Right atrium auricular region (tissue), 2 donors: ENCODE measurements at places on chromosomes 16 and 17. TPM values are rescaled to one million over a fixed set of nuclear protein-coding genes. Genes with fewer than 3 reads are reported as not detected.

GRCh38 chr16:75280331-75280804, 28.9 kb upstream of the BCAR1 start:
- DNase-seq, result no peak

- peak; percentile 72 for DNase-seq
Observed at GRCh38 chr17:7177191-7177953, 1.8 kb downstream of the ASGR1 start.

- DNase-seq, result peak; percentile 73
Observed at GRCh38 chr16:70592106-70592571, 54.2 kb upstream of the IL34 start.

DNA sequence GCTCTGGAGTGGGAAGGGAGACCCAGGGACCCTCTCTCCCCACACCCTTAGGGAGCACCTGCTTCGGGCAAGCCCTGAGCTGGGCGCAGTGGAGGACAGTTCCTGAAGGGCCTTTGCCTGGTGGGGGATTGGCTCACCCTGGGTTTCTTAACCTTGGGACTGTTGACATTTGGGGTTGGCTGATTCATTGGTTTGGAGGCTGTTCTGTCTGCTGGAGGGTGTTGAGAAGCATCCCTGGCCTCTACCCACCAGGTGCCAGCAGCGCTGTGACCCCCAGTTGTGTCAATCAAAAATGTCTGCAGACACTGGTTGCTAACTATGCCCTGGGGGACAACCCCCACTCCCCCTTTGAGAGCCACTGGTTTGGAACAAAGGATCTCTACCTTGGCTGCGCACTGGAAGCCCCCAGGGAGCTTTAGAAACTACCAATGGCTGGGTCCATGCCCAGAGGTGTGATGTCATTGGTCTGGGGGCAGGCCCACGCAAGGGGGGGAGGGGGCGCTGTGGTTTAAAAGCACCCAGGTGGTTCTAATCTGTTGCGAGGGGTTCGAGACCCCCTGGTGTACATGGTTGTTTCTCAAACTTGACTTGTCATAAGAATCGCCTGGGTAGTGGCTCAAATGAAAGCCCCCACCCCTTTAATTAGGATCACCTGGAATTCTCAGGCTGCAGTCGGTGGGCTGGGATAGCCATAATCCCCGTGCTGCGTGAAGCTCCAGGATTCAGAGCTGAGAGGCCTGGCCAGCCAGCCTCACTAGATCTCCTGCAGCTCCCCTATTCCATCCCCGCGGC, 151.9 kb upstream of the GSE1 start:
- DNase-seq, result no peak

- no peak for DNase-seq
Observed at GRCh38 chr16:56888806-56889205, 23.8 kb downstream of the SLC12A3 start.

GRCh38 chr16:27483088-27483437, 66.7 kb downstream of the GTF3C1 start:
- no peak for DNase-seq

- no peak for DNase-seq
Observed at GRCh38 chr16:15807603-15808009, 49.2 kb downstream of the MYH11 start.

- no peak for DNase-seq
Observed at GRCh38 chr17:14813649-14814370, 451.3 kb downstream of the PMP22 start.

DNA sequence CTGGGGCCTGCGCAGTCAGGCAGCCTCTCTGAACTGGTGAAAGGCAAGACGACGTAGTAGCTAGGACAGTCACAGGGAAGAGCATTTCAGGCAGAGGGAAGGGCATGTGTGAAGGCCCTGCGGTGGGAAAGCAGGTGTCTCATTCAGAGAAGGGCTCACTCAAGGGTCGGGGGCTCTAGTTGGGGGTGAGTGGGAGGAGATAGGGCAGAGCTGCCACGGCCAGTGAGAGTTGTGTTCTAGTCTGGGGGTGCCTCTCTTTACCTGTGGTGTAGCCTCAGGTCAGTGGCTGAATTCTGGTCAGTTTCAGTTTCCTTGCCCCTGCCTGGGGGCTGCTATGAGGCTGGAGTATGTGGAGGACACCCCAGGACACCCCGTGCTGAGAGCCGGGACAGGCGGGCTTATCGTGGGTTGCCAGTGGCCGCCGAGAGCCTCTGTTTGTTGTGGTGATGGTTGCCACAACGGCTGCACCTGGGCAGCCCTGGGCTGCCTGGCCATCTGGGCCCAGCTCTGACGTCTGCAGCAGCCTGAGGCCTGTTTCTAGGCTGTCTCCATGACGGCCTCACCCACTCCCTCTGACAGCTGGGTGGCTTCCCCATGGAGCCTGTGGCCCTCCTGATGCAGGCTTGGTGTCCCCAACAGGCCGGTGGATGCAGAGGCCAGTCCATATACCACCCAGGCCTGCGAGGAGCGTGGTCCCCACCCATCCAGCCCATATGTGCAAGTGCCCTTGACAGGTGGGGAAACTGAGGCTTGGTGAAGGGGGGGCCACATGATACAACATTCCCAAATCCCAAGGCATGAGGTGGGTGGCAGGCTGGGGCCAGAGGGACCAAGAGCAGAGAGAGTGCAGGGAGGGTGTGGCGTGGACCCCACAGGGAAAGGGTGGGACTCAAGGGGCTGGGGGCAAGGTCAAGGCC, 10.8 kb downstream of the MAP2K3 start:
- DNase-seq, result no peak

GRCh38 chr16:55263271-55264250, 60.4 kb upstream of the IRX6 start:
- no peak for DNase-seq

GRCh38 chr17:69539781-69540319, 125.4 kb downstream of the MAP2K6 start:
- no peak for DNase-seq

- DNase-seq, result no peak
Observed at GRCh38 chr16:48378836-48379235, 6.4 kb downstream of the SIAH1 start.

DNA sequence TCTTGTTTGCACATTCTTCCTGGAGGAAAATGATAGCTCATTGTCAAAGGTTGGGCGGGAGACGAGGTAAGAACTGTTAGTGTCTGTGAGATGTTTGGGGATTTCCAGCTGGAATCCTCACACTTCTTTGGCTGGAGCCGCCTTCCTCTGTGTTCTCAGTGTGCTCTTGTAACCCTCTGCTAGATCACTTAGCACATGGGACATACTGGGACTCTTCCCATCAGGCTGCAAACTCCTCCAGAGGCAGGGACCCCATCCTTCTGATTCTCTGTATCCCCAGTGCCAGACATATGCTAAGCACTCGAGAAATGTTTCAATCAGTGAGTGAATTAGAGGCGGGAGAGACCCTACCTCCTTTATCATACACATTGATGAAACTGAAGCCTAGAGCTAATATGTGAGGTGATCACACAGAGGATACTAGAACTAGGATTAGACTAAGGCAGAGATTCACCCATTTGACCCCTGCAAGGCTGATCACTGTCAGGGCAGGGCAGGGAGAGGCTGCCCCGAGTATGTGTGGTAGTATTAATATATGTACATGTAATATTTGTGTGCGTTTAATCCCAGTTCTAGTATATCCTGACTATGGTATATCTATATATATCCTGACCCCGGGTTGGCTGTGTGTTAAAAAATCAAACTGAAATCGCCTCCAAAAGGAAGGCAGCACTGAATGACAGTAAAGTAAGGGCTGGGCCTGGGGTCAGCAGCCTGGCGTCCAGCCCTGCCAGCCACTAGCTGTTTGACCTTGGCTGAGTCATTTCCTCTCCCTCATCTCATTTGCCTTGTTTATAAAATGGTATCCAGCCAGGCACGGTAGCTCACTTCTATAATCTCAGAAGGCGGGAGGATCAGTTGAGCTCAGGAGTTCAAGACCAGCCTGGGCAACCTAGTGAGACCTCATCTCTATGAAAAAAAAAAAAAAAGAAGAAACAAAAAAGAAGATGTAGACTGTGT, 75.5 kb upstream of the TBX2 start:
- DNase-seq, result no peak

GRCh38 chr16:64919929-64920607, 201.8 kb downstream of the CDH11 start:
- no peak for DNase-seq

DNA sequence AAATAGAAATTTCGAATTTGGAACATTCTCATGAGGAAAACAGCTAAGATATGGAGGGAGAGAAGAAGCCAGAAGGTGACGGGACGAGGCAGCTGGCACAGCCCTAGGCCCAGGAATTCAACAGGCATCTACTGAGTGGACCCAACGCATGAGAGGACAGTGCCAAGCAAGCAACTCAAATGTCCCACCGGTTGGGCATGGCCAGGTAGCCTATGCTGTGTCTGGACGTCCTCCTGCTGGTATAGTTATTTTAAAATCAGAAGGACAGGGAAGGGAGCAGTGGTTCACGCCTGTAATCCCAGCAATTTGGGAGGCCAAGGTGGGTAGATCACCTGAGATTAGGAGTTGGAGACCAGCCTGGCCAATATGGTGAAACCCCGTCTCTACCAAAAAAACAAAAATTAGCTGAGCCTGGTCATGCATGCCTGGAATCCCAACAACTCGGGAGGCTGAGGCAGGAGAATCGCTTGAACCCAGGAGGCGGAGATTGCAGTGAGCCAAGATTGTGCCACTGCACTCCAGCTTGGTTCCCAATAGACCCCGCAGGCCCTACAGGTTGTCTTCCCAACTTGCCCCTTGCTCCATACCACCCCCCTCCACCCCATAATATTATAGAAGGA, 2.0 kb downstream of the GH1 start:
- DNase-seq, result no peak

GRCh38 chr16:3519581-3519980, 18.8 kb downstream of the CLUAP1 start:
- DNase-seq, result no peak

DNA sequence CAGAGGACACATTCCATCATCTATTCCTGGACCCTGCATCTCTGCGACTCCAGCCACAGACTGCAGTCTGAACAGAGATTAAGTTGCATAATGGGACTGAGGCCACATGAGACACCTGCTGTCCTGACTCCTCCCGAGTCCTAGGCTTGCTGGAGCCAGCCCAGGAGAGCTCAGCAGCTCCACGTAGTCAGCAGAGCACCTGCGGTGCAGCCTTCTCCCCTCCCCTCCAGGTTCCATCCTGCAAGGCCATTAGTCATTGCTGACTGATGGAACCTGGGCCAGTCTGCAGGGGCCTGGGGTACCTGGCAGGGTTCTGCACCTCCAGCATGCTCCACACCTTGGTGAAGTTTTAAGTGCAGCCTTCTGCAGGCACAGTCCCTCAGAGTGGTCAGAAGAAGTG, 76.7 kb downstream of the PLD6 start:
- DNase-seq, result no peak

- DNase-seq, result no peak
Observed at GRCh38 chr17:83128306-83129240, 49.2 kb downstream of the METRNL start.

- peak; percentile 81 for DNase-seq
Observed at GRCh38 chr17:76524598-76525512, 12.7 kb downstream of the CYGB start.

- DNase-seq, result no peak
Observed at GRCh38 chr17:75829747-75830146, 14.5 kb downstream of the UNC13D start.

DNA sequence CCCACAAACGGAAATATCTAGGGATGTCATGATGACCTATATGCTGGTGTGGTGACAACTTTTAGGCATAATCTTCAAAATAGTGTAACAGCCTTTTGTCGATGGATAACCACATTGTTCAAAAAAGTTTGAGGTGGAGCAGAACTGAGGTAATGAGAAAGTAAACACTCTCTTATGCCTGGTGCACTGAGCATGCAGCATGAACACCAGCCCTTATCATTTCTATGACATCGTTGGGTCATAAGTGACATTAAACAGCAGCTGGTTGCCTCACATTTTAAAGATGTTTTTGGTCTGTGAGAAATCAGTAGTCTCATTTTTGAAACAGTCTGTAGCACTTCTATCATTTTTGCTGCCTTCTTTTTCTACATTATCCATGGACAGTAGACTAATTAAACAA, 1.8 kb downstream of the KRT23 start:
- no peak for DNase-seq

DNA sequence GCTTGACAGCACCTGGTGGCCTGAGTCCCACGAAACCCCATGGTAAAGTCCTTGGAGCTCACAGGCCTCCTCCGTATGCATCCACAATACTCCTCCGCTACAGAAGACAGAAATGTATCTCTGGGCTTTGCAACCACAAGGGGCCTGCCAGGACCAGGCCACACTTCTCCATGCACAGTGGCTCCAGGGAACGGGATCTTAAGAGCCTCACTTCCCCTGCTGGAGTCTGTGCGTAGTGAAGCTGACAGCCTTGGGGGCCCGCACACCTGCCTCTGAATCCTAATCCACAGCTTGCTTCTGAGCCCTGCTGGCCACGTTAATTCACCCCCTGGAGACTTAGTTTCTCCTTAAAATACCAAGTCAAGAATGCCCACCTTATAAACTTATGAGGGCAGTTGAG, 125.7 kb downstream of the COPRS start:
- DNase-seq, result no peak

DNA sequence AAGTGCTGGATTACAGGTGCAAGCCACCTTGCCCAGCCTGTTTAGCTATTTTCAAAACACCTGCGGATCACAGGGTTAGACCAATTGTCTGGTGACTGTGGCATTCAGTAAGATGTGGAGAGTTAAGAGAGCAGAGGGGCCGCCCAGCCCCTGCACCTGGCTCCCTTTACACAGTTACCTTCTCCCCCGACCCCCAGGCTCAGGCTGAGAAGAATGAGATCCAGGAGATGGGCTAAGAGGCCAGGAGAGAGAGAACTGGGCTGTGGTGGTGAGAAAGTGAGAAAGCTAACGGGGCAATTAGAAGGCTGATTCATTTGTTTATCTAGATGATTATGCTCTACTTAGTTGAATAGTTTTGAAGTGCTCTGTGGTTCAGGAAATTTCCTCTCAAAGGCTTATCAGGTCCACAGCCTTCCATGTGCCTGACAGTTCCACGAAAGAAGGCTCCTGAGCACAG, 67.8 kb upstream of the AXIN2 start:
- DNase-seq, result no peak

The ZNF469 gene
- total RNA-seq, result 0.56 TPM

The NECAB2 gene
- not detected for total RNA-seq

The KRTAP1-1 gene
- not detected for total RNA-seq

The VPS4A gene
- total RNA-seq, result 36.4 TPM

The CMTM1 gene
- 1.6 TPM for total RNA-seq

The CMC2 gene
- total RNA-seq, result 136 TPM

The MMP15 gene
- total RNA-seq, result 36.9 TPM

The TADA2A gene
- 6.8 TPM for total RNA-seq

The FOXN1 gene
- not detected for total RNA-seq

The DHRS7B gene
- total RNA-seq, result 35.8 TPM

The NME3 gene
- total RNA-seq, result 51.3 TPM

The NXPH3 gene
- 8.8 TPM for total RNA-seq

The MFAP4 gene
- 78.5 TPM for total RNA-seq

The FBXL16 gene
- total RNA-seq, result 1.3 TPM
